Renal cortex interstitium (tissue), 15 donors: ENCODE measurements at places on chromosomes 2 and 18. TPM values are rescaled to one million over a fixed set of nuclear protein-coding genes. Genes with fewer than 3 reads are reported as not detected.

GRCh38 chr2:108944601-108945331 is 44.3 kb downstream of the EDAR start:
- no peak for DNase-seq

GRCh38 chr18:21468514-21469164 is 131.9 kb downstream of the ESCO1 start:
- no peak for DNase-seq

DNA sequence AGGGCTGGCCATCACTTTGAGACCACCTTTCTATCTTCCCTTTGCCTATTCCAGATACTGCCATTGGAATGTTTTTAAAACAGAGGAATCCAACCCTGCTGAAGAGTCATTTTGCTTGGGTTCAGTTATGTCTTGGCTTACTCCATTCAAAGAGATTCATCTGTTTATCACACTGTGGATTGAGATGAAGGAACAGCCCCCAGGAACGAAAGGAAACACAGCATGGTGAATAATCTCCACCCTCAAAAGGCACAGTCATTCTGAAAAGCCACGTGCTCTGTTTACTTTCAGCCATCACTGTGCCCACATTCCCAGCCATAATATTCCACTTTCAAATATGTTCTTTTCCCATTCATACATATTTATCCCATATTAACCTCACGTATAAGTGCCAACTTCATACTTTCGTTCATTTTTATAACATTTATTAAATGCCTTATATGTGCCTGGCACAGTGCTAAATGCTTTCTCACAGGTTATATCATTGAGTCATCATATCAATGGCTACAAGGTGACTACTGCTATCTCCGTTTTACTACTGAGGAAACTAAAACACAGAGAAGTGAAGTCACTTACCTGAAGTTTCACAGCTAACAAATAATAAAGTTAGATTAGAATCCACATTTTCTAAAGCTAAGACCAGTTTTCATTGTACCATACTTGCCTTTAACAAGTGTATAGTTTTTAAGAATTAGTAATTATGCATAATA is 143.6 kb downstream of the OSR1 start:
- no peak for DNase-seq

- no peak for DNase-seq
Measured at GRCh38 chr18:58143386-58143785, 99.4 kb downstream of the NEDD4L start.

DNA sequence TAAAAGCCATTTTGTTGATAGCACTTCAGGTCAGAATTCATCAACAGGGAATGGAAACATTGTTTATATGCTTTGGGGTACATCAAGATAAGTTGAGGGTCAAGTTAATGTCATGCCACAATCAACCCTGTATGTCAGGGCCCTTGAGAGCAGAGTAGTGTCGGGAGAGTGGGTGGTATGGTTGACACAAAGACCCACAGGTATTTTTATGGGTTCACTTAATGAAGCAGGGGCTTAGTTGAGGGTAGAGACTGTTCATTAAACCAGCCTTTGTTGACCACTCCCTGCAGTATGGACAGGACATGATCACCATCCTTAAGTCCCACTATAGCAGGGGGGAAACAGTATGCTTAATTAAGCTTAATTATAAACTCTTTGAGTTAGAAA is 5.7 kb downstream of the RPL37A start:
- DNase-seq = no peak

- no peak for DNase-seq
Measured at GRCh38 chr2:29075894-29076705, 1.8 kb upstream of the PCARE start.

DNA sequence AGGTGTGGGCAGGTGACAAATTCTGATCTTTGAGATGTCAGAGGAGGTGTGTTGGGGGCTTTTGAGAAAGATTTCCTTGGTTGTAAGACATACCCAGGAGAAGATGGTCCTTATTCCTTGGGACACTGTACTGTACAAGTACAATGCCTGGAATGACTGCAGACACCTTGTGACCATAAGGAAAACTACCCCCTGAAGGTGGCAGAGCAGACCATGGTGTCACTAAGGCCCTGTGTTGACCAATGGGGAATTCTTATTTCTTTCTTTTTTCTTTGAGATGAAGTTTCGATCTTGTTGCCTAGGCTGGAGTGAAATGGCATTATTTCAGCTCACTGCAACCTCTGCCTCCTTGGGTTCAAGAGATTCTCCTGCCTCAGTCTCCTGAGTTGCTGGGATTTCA is 4.4 kb upstream of the ANKRD29 start:
- no peak for DNase-seq

DNA sequence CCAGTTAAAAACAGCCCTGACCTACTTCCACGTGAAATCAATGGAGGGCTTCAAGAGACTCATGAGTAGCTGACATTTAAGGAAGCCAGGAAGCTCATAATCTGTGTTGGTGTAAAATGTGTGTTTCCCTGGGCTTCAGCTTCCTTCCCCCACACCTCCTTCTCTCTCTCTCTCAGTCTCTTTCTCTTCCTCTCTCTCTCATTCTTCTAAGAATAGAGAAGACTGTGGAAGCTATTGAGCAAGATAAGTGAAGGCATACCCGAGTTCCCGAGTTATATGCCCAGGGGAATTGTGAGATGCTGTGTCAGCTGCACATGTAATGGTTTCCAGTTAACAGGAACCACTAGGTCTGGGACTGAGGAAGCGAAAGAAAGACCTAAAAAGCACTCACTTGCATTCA is 199.4 kb downstream of the NYAP2 start:
- DNase-seq = no peak

GRCh38 chr18:76958692-76959341 is 136.5 kb downstream of the ZNF236 start:
- no peak for DNase-seq

GRCh38 chr2:128286011-128286721 is 32.5 kb downstream of the HS6ST1 start:
- no peak for DNase-seq

- DNase-seq = no peak
Measured at GRCh38 chr2:39050109-39050508, 70.7 kb downstream of the SOS1 start.

- no peak for DNase-seq
Measured at GRCh38 chr2:174015428-174015827, 50.3 kb upstream of the SP3 start.

DNA sequence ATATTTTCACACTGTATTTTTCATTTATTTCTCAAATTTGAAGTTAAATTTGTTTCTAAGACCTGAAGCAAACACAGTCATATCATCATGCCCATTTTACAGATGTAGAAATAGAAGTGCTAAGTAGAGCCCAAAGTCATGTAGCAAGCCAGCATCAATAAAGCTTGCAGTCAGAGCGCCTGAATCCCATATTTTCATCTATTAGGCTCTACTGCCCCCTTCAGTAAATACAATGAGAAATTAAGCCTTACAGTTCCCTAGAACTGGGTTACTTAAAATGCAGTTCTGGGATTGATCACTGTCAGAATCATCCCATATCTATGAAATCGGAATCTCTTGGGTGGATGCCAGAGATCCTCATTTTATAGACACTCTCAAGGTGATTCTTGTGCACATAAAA is 419.9 kb downstream of the TGIF1 start:
- no peak for DNase-seq

The OR6B2 gene
- not detected for polyA plus RNA-seq

The RNF125 gene
- 2.3 TPM for polyA plus RNA-seq

The ACKR3 gene
- polyA plus RNA-seq = 56.2 TPM

The RAX gene
- not detected for polyA plus RNA-seq

The HOXD1 gene
- 9.8 TPM for polyA plus RNA-seq
